ENCODE measurements at places on chromosomes 4 and X.

GRCh38 chr4:18454349-18454748 lies 432.8 kb upstream of the LCORL start:
- DNase-seq, result no peak

DNA sequence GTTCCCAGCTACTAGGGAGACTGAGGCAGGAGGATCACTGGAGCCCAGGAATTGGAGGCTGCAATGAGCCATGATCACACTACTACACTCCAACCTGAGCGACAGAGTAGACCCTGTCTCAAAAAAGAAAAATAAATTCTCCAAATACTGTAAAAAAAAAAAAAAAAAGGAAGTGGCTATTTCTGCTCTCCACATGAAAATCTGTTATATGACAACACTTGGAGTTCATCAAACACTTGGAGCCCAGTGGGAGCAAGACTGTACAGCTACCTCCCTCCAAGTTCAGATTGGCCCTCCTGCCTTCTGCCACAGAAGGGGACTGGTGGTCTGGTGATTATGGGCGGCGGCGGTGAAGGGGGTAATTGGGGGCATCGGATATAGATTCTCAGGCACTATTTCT lies 9.0 kb upstream of the CLDN34 start:
- DNase-seq, result no peak

GRCh38 chr4:15779809-15780208 lies 1.7 kb downstream of the CD38 start:
- no peak for DNase-seq

- DNase-seq, result no peak
Measured at GRCh38 chr4:145909773-145910172, 28.9 kb downstream of the ZNF827 start.

DNA sequence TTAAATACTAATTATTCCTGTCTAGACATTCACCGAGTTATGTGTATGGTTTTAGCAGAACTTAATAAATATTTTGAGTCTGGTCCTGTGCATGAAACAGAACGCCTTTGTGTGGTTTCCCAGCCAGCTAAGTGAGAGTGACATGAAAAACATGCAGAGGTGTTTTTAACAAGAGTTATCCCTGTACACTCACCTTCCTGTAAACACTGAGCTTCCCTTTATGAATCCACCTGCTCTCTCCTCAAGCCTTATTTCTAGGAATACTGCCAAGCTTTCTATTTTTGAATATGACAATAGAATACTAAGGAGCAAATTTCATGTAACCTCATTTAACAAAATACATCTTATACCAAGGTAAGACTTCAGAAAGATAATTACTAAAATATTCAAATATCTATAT lies 270.3 kb upstream of the CTSO start:
- no peak for DNase-seq

Data from GM10248 (cell line).